ENCODE measurements at places on chromosomes 13 and 19.

DNA sequence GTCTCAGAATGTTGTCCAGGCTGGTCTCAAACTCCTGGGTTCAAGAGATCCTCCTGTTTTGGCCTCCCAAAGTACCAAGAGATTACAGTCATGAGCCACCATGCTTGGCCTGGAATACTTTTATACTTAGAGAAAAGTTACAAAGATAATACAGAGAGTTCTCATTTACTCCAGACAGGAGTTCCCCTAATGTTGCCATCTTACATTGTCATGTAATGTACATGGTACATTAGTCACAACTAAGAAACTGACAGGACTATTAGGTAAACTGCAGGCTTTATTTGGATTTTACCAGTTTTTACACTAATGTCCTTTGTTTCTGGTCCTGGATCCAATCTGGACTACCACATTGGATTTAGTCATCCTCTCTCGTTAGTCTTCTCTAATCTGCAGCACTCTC lies 2.3 kb upstream of the C19orf84 start:
- DNase-seq, result no peak

GRCh38 chr13:30115257-30115600 lies 192.1 kb downstream of the KATNAL1 start:
- DNase-seq, result no peak

- no peak for DNase-seq
Measured at GRCh38 chr13:28607187-28607955, 51.6 kb upstream of the POMP start.

- peak; percentile 47 for DNase-seq
Measured at GRCh38 chr13:110874508-110874960, 40.3 kb downstream of the ANKRD10 start.

DNA sequence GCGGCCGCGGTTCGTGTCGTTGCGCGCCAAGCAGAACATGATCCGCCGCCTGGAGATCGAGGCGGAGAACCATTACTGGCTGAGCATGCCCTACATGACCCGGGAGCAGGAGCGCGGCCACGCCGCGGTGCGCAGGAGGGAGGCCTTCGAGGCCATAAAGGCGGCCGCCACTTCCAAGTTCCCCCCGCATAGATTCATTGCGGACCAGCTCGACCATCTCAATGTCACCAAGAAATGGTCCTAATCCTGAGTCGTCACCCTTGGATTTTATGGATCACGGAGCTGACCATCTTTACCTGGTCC lies 475 bp downstream of the MRPL57 start:
- no peak for DNase-seq

- DNase-seq, result no peak
Measured at GRCh38 chr13:40102854-40103253, 447.4 kb downstream of the COG6 start.

DNA sequence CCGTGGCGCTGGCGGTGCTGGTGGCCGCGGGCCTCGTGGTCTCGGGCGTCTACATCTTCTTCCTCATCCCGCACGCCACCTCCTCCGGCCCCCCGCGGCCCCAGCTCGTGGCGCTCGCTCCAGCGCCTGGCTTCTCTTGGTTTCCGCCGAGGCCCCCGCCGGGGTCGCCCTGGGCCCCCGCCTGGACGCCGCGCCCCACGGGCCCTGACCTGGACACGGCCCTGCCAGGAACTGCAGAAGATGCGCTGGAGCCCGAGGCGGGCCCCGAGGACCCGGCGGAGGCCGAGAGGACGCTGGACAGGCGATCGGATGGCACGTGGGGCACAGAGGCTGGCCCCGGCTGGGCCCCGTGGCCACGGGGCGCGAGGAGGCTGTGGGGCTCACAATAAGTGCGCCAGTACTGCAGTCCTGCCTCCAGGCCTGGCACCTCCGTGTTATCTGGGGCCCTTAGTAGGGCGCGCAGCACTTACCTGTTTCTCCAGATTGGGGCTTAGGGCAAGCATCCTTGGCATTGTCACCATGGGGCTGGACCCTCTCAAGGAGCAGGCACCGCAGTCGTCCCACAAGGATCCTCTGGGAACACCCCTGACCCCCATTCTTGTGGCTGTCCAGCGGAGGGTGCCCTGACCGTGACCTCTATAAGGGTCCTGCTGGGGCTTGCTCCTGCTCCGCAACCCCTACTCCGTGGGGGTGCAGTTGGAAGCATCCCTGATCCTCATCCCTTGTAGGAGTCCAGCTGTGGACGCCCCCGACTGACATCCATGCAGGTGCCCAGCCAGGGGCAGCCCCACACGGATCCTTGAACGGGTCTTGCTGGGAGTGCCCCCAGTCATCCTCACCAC lies 1.5 kb downstream of the RNF225 start:
- DNase-seq, result no peak

DNA sequence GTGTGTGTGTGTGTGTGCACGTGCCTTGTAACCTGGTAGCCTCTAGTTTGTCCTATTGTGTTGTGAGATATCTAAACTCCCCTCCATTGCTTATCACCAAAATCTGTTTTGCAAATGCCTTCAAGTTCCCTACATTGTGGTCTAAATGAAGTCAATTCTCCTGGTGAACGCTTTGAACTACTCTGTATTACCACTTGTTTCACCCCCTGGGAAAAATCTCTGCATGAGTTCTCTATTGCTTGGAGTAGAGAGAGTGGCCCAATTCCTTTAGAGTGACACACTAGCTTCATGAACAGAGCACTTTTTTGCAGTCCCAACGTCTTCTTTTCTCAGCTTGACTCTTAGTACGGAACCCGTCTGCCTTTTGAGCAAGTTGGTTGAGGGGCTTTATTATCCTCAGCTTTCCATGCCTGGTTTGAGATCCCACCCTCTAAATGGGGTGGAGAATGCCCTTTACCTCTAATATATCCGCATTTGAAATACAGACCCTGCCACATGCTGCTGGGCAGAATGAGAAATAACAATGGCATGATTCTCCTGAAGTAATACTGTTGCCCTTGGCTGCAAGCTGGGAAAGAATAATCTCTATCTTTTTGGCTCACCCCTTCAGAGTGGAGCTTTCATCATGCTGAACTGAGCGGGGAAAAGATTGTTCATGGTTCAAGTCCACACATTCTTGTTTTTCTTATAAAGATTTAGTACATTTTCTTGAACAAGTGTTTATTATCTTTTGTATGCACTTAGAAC lies 2545.3 kb downstream of the PCDH9 start:
- no peak for DNase-seq

DNA sequence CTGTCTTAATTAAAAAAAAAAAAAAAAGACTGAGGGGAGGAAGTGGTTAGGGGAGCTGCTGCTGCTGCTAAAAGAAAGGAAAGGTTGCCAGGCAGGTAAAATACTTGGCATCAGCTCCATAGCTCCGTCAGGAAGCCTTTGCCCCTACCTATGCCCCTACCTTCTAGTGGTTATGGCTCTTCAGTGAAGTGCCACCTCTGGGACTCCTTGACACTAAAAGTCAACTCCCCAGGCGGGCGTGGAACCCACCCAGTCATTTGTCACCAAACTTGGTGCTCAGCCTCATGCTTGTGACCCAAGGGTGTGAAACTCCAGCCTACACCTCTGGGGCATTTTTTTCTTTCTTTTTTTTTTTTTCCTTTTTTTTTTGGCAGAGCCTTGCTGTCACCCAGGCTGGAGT lies 4.9 kb upstream of the NECTIN2 start:
- DNase-seq, result no peak

- no peak for DNase-seq
Measured at GRCh38 chr13:45219123-45219891, 18.5 kb upstream of the KCTD4 start.

DNA sequence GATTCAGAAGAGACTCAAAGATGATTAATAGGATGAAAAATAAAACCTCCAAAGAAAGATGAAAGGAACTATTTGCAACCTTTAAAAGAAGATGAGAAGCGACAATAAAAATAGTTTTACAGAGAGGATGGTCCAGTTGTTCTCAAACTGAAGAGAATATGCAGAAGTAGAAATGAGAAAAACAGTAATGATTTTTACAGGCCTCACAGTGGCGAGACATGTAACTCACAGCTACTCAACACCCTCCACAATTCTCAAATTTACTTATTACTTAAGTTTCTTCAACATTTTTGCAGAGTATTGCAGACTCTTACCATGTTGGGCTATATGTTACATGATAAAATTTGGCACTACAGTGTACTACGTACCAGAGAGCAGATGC lies 20.8 kb downstream of the NUFIP1 start:
- DNase-seq, result no peak

DNA sequence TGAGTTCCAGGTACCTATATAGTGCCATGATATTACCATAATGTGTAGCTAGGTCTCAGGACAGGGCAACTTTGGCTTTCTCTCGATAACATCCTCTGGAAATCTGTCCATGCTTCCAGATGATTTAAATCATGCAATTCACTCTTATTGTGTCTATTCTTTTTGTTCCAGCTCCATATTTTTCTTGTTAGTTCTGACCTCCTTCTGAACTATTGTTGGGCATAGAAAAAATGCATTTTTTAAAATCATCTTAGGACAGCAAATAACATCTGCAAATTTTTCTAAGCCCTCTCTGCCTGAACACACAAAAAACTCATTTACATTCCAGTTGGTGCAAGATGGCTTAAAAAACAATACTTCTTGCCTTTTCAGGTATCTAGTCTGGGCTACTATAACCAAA lies 1561.0 kb upstream of the MIR17HG start:
- DNase-seq, result no peak

GRCh38 chr19:16349551-16350152 lies 25.0 kb downstream of the KLF2 start:
- no peak for DNase-seq

- DNase-seq, result no peak
Measured at GRCh38 chr13:90493667-90494066, 853.8 kb upstream of the MIR17HG start.

- no peak for DNase-seq
Measured at GRCh38 chr13:98664047-98664446, 87.1 kb upstream of the STK24 start.
